ENCODE measurements at places on chromosomes 16 and 17.

- no peak for DNase-seq
These were observed 27.1 kb upstream of the GPRC5C start for GRCh38 chr17:74404789-74405188.

GRCh38 chr16:10554569-10554968 lies 25.8 kb downstream of the EMP2 start:
- no peak for DNase-seq

- DNase-seq: peak; percentile 19
These were observed 1.7 kb upstream of the USP43 start for GRCh38 chr17:9643611-9644010.

- DNase-seq: no peak
These were observed at the start of gene PRSS53 for GRCh38 chr16:31088459-31089183. TSS of gene PRSS53 (minus strand) at chr16:31088943. CDS start at chr16:31088809, 134 bp downstream.

GRCh38 chr16:65728167-65728566 lies 606.3 kb upstream of the CDH11 start:
- DNase-seq: no peak

GRCh38 chr16:29862383-29862883 lies 593 bp downstream of the CDIPT start:
- no peak for DNase-seq

DNA sequence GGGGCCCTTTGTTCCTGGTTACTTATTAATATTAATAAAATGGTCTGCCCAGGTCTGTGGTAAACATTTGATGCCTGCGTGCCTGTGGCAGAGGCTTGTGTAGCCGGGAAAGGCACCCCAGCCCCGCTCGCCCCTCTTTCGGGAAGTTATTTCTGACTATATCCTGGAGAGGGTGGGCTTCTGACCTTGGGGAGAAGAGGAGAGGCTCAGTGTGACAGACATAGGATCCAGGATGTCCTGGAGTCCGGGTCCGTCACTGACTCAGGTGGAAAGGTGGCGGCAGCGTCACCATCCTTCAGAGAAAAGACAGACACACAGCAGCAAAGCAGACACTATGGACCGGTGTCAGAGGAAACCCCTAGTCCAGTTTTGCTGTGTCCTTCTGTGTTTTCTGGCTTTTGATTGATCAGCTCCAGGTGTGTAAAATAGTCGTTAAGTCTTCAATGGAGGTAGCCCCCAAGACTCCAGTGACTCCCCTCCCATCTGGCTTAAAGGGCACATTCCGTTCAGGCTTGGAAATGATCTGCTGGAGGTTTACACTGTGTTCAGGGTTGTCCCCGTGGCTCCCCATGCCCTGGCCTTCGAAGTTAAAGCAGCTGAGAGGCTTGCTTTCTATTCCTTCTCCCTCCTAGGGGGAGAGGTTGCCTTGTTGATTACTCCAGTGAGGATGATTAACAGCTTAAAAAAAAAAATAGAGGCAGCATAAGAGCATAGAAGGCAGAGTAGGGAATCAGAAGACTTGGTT lies 81.6 kb downstream of the CCDC182 start:
- DNase-seq: peak; percentile 47

DNA sequence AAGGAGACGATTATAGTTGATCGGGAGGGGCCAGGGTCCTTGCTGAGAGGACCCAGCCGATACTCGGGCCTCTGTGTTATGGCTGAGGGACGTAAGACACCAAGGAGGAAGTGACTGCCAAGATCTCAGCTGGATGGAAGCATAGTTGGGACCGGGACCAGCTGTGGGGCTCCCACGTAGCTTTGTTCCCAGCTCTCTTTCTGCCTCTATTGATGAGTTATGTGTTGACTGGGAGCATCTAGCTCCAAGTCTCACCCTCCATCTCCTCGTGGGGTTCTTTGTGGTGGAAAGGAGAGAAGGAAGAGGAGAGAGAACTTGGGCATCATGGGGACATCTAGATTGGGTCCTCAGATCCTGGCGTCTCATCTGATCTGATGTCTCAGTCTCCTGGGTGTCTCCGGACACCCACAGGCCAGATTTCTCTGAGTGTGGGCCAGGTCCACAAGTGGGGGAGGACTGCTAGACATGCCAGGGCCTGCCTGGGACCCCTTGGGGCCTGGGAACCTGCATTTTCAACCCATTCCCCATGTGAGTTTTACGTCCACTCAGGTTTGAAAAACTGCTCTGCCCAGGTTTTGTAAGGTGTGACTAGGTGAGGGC lies 1.0 kb downstream of the MGRN1 start:
- DNase-seq: no peak

DNA sequence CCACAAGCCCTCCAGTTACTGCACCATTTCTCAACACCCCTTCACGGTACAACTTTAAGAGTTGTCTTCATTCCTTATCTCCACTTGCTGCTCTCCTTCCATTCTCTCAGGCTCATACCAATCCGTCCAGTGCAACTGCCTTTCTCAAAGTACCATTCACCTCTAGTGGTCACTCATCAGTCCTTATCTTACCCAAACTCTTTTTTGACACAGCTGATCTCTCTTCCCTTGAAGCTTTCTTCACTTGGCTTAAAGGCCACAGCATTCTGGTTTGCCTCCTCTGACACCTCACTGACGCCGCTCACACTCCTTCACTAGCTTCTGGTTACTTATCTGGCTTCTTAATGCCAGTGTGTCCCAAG lies 24.9 kb downstream of the UBE2G1 start:
- no peak for DNase-seq

GRCh38 chr16:83004868-83005652 lies 378.3 kb downstream of the CDH13 start:
- no peak for DNase-seq

- DNase-seq: no peak
These were observed 41.0 kb upstream of the MSI2 start for GRCh38 chr17:57215317-57215716.

DNA sequence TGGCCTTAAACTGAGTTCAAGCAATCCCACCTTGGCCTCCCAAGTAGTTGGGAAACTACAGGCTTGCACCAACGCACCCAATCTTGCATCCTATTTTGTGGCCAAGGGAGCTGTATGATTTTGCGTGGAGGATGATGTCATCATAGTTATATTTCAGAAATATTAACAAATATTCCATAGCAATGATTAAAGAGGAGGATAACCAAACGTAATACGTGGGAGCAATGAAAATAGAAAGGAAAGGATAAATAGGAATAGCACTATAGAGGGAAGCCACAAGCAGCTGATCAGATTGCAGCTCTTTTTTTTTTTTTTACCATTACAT lies 2.2 kb upstream of the YWHAE start:
- no peak for DNase-seq

DNA sequence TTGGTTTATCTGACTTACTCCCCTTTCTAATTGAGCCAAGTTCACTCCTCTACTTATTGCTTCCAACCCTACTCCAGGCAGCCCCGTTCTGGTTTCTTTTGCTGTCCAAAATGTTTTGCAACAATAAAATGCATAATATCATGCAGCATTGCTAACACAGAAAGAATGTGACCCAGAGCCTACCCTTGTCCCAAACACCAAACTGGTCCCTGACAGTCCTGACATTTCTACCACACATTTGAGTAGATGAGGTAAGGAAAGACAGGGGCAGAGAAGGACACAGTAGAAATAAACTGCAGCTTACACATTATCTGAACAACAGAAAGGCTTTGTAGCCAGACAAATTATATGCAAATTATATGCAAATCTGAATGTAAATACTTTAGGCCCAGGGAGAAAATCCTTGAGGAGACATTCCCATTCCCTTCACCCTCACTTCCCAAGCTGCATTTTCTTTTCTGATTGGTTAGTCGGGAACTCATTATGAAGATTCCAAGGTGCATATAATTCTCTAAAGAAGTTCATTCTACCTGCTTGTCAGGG lies 31.6 kb downstream of the SOX9 start:
- DNase-seq: no peak

- no peak for DNase-seq
These were observed 235.8 kb downstream of the HAPSTR1 start for GRCh38 chr16:9327253-9327652.

DNA sequence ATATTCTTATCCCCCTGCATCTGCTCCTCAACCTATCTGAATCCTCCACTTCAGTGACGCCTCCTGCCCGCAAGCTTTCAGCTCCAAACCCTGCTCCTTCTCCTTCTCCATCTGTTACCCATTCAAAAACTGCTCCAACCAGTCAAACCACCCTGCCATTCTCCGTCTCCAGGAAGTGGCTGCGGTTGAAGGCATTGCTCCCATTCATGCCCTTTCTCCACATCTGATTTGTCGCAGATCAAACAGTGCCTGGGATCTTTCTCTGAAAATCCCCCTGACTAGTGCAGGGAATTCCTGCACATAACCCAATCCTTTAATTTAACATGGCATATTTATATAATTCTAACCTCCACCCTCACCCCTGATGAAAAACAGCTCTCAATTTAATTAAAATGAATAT lies 56.3 kb downstream of the SLFN5 start:
- DNase-seq: no peak

DNA sequence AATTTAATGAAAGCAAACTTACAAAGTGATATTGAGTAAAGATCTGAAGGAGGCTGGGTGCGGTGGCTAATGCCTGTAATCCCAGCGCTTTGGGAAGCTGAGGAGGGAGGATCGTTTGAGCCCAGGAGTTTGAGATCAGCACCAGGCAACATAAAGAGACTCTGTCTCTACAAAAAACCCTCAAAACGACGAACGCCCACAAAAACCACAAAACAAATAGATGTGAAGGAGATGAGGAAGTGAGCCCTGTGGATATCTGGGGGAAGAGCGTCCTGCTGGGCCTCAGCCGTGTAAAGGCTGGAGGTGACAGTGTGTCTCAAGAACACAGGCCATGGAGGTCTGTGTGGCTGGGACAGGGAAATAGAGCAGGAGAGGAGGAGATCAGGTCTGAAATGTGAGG lies 68.8 kb downstream of the ITFG1 start:
- peak; percentile 4 for DNase-seq

GRCh38 chr16:23323224-23324030 lies 21.3 kb downstream of the SCNN1B start:
- DNase-seq: no peak

GRCh38 chr16:83906683-83907082 lies 7.8 kb downstream of the MLYCD start:
- peak; percentile 22 for DNase-seq

DNA sequence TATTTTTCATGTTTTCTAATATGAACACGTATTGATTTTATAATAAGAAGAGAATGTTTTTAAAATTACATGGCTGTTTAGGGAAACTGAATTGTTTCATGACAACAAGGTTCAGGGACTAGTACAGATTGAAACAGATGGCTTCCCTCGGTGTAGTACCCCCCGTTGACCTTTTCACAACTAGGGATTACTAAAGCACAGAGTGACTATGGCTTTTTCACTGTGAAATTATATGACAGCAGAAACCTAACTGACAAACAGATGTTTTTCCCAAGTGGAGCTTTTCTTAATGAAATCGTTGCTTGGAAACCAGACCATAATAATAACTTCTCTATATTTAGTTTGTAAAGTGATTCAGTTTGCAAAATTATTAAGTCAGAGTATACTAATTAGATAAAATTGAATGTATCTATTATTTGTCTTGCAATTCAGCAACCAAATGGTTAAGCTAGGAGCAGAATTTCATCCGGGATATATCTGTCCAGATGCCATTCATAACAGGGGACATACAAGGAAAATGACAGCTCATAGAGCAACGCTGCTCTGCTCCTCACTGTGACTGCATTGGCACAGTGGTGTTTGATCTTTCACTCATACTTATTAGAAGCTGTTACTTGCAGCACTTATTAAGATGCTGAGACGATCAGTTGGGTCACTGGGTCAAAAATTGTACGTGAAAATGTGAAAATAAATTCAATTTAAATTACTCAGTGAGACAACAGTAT lies 111.7 kb downstream of the TANGO6 start:
- DNase-seq: peak; percentile 2

DNA sequence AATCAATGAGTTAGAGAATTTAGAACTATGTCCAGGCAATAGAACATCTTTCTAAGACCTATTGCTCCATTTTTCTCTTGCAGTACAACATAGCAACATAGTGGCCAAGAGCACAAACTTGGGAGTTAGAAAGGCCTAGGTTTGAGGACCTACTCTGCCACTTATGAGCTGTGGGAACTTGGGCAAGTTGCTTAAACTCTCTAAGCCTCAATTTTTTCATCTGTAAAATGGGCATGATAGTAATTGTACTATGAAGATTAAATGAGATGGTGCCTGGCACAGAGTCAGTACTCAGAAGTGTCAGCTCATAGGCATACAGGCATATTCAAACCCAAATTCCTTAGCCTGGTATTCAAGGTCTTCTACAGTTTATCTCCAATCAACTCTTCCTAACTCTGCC lies 25.1 kb downstream of the IRX5 start:
- no peak for DNase-seq

DNA sequence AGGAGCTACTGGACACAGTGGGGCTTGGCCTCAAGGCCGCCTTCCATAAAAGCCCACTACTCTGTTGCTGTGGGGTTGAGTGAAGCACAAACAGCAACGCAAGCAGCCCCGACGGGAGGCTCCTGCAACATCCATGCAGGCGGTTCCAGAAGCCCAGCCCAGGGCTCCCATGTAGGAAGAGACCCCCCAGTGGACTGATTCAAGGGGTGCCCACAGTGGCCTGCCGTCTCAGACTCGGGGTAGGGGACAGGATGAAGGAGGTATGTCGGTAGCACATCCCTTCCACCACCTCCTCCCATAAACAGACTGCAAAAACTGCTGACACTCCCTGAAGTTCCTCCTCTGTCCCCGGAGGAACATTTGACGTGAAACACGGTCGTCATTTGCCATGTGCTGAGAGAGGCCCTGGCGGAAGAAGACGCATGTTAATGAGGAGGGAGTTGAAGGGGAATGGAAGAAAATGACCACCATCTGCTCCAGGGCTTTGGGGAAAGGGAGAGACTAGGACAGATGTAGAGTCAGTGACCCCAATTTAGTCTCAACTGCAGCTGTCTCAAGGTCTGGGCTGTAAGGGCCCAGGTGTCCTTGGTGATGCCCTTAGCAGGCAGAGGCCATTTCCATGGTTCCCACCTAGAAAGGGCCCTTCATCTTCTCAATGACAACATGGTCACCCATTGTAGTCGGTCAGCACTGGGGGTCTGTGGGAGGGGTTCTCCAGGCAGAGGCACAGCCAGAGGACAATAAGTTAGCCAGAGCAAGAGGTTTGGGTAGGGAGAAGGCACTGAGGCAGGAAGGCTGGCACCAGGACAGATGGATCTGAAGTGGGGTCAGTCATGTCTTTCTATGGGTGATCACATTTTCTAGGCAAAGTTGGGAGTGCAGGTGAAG lies 200.6 kb downstream of the CPPED1 start:
- no peak for DNase-seq

DNA sequence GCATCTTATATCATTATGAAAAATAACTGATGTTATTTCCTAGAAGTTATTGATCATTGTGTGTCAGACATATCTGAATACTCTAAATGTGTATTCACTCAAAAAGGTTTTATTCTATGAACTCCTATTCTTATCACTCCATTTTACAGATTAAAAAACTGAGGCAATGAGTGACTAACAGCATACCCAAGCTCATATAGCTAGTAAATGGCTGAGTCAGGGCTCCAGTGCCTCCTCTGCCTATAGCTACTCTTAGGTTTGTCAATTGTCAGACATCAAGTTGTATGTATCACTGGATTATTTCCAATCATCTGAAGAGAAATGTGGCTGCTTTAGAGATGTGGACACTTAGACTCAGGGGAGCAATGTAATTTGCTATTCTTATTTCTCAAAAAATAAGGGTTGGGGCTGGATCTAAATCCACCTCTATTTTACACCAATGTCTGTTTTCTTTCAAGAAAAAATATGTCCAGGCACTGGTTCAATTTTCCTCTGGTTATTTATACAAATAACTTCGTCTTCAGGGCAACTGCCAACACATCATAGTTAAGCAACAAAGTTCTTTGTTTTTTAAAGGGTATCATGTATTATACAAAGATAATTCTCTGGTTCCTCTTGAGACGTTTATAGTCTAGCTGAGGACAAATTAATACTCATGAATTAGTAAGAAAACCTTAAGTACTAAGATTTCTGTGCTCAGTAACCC lies 328.9 kb upstream of the MAF start:
- DNase-seq: no peak

- DNase-seq: no peak
These were observed 5.9 kb downstream of the RPUSD1 start for GRCh38 chr16:782258-782657.
